NCI-H1105 treated with DMSO at 0.1 percent for 48 hours (cell line): ENCODE measurements at places on chromosomes 5 and 9.

GRCh38 chr5:122704247-122705036, 70.4 kb upstream of the SNX2 start:
- no peak for DNase-seq

DNA sequence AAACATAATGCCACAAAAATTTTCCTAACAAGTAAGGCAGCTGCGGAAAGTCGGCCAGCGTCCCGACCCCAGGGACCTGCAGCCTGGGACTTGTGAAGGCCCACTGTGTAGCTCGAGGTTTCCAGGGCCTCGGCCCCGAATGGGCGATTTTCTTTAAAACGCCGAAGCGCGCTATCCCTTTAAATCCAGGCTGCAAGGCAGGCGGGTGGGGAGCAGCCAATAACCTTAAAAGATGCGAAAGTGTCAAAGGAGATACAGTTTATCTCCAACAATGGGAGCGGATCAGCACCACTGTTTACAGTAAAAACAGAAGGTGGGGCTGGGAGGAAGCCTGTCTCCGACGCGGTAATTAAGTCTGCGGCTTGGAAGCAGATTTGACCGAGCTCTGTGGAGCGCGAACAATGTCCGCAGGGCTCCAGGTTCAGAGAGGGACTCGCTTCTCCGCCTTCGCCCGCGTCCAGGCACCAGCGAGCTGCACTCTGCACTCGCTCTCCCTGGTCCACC, 1.7 kb upstream of the ZSWIM6 start:
- peak; percentile 41 for DNase-seq

DNA sequence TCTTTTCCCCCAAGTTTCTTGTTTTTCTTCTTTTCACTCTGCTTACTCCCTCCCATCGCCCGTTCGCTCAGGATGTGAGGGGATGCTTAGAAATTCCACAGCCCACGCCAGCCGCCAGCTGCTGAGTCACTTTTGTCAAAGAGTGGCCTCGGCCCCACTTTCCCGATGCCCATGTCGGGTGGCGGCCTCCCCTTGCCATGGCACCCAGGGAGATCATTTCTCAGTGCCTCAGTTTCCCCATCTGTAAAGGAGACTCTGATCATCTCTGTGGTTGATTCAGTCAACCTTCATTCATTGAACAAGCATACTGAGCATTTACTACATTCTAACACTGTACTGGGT, 353 bp upstream of the PDGFRB start:
- DNase-seq, result no peak

- no peak for DNase-seq
Measured at GRCh38 chr5:132267931-132268768, 10.7 kb downstream of the PDLIM4 start.

- peak; percentile 80 for DNase-seq
Measured at GRCh38 chr9:137458194-137459151, 661 bp downstream of the NSMF start.

DNA sequence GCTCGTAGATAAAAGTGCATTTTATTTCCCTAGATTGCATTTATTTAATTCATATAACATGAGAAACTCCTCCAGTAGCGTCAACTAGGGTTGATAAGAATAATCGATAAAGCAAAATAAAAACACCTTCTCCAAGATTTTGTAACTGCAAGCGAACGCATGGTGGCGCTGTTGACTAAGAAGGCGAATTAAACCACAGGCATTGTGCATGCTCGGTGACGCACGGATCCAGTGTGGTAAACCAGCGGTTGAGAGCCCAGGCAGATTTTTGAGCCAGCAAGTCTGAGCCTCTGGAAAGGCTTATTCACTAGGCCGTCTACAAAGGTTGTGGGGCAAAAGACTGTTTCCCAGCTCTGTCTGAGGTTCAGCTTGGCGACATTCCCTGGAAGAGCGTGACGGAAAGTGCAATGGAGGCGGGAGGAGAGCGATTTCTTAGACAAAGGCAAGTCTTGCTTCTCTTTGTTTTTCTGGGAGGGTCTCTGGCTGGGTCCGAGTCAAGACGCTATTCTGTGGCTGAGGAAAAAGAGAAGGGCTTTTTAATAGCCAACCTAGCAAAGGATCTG, at the start of gene PCDHB3:
TSS of gene PCDHB3 (plus strand) at position 231 of the 563 bp plus-strand sequence. CDS start at position 408, 177 bp downstream.
- no peak for DNase-seq

DNA sequence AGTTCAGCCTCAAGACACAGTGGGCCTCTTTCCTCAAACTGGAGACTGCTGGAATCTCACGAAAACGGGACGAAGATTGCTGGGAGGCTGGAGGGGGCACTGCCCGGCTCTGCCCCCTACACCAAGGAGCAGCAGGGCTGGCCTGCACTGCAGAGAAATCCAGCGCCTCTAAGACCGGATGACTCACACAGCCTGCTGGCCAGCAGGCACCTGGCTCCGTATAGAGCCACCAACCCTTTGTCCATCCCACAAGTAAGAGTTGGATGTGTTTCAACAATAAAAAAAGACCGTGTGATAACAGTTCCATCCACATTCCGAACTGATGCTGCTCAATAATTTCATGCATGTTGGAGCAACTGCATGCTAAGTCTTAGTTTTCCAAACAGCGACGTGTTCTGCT, 11.5 kb downstream of the CCDC127 start:
- DNase-seq, result no peak

DNA sequence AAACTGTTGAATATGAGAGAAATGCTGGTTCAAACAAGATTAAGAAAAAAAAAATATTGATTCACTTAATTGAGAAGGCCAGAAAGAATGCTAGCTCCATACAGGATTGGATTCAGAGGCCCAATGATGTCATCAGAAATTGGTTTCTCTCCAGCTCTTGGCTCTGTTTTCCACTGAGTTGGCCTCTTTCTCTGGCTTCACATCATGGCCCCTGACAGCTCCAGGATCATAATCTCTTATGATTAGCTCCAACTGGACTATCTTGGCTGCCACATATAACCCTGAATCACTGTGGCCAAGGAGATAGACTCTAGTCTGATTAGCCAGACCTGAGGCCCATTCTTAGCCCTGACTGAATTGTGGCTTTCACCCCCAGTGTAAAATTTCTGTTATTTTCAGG, 244.7 kb upstream of the GRAMD2B start:
- DNase-seq, result no peak

- DNase-seq, result no peak
Measured at GRCh38 chr9:90641884-90642487, 638 bp downstream of the DIRAS2 start.

GRCh38 chr5:68356623-68357022, 141.1 kb downstream of the PIK3R1 start:
- no peak for DNase-seq

DNA sequence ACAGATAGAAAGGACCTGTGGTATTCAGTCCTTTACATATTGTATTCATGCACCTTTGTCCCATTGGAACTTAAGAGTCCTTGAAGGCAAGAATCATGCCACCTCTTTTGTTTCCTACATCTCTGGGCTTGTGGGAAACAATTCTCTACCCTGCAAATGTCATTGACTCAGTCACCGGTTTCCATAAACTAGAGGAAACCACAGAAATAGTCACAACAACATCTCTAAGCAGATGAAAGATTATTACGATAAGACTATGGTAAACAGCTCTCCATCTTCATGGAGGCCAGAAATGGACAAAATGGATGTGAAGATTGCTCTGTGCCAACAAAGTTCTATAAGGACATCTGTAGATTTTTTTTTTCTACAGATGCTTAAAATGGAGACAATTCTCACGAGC, 165.5 kb downstream of the PIK3R1 start:
- no peak for DNase-seq

DNA sequence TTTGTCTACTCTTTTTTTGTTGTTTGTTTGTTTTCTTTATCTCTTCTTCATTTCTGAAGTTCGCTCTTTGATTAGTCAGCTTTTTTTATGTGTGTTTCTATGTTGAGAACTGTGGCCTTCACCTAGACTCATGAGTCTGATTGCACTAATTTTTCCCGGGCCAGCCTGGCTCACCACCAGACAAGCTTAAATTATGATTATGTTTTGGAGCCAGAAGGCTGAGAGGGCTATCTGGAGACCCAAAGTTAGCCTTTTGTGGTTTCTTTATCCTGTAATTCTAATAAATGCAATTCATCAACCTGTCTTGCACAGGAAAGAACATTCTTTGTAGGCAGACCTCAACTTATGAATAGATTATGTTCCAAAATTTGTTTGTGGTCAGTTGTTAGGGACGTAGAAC, 20.8 kb upstream of the ACTBL2 start:
- no peak for DNase-seq

GRCh38 chr9:123373447-123373923, 17.5 kb downstream of the CRB2 start:
- no peak for DNase-seq

- no peak for DNase-seq
Measured at GRCh38 chr9:98104445-98104881, 14.6 kb downstream of the TRIM14 start.

DNA sequence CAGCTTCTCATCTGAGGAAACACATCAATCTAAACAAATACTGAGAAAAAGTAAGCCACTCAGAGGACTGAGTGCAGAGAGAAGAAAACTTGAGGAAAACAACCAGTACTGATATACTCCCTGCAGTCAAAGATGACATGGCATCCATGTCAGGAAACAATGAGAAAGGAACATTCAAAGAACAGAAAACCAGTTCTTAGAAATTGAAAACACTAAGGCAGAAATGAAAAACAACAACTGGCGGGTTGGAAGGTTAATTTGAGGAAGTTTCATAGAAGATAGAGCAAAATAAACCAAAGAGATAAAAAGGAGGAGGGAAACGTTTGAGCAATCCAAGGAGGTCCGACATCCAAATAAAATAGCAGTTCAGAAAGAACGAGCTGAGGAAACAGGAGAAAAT, 475.2 kb downstream of the HINT1 start:
- no peak for DNase-seq

DNA sequence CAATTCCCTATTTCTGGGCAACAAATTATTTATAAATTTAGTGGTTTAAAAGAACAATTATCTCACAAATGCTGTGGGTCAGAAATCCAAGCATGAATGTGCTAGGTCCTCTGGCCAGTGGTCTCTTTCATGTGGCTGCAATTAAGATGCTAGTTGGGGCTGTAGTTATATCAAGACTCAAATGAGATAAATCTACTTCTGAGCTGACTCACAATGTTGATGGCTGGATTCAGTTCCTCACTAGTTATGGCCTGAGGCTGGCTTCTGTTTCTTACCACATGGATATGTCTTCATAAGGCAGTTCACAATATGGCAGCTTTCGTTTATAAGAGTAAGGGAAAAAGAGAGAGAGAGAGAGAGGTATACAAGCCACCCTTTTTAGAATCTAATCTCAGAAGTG, 717.0 kb downstream of the PRELID2 start:
- DNase-seq, result no peak

DNA sequence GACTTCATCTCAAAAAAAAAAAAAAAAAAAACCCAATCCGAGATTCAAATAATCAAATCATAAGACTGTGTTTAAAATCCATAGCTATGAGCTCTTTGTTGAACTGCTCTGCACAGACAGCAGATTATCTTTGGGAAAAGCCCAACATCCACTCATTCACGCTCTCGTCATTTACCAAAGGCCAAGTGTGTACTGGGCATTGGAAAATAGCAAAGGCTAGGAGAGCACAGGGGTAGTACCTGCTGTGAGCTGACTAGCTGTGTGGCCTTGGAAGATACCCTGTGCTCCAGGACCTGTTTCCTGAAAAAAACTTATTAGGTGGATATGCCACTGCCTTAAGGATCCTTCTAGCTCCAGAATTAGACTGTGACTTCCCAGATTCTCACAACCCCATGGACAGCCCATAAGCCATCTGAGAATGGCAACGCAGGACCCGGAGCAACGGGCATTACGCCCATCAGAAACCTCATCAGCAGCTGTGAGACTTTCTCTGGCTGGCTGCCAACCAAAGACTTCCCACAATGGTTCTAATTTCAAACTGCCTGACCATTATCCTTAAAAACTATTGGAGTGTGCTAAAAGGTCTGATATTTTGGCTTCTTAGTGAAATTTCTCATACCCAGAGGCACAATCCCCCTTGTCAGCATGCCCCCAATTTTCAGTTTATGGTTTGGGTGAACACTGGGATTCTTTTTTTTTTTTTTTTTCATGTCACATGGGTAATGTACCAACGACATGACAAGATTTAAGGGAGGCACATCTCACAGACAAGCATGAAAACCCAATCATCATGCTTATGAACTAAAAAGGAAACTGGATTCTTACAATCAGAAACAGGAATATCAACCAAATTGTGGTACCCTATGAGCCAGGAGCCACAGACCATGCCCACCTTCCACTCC, 16.8 kb downstream of the SERINC5 start:
- DNase-seq, result peak; percentile 38

DNA sequence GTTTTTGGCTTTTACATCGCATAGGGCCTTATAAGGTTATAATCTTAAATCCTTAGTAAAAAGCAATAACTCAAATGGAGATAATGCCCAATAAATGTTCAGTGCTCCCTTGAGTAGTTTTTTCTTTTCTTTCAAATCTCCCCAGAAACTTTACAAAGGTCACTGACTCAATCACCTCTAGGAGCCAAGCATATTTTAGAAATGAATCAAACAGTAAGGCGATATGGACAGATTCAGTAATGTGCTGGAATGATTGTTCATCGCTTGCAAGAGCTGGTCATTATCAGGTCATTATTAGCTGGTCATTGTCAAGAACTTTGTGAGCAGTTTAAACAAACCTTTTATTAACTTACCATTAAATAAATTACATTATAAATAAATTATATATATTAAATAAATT, 130.4 kb upstream of the SLIT3 start:
- no peak for DNase-seq

DNA sequence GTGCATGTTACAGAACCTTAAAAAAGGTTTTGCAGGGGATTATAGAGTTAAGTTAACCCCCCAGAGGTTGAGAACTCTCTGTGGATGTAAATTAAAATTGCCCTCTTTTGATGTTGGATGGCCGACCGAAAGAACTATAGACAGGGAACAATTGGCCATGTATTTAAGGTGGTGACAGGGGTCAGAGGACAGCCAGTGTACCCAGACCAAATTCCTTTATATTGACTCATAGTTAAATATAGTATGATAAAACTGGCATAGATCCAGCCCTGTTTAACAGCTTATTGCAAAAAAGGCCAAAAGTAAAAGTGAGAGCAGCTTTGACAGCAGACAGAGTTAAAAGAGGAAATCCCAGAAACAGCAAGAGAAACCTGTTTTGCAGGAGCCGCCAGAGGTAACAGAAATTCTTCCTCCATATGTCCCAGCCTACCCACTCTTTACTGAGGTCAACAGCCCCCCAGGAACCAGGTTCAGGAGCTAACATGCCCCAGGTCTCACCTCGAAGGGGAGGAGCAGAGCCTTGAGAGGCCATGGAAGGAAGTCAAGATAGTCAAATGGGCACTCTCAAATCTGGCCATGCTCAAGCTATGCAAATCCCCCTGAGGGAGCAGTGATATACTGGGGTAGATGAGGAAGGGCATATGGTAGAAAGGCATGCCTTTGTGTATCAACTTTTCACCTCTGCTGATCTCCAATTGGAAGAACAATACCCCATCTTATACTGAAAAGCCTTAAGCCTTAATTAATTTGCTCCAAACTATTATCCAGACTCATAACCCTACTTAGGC, 156.4 kb upstream of the COX7C start:
- DNase-seq, result no peak

DNA sequence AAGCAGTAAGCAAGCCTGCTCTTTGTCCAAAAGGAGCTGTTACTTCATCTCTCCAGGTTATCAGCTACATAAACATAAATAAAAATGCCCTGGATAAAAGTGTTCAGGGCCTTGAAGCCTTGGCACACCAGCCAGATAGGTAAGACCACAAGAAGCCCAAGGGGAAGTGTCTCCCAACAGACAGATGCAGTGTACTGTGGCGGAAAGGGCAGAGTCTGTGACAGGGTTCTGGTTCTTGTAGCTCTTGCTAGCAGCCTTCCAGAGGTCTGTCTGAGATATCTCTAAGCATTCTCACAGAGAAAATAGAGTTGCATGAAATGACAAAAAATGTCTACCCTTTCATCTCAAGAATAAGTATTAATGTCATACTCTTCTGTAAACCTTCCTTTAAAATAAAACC, 30.1 kb downstream of the ISOC1 start:
- DNase-seq, result no peak
